ENCODE measurements at places on chromosomes 3 and 15.

DNA sequence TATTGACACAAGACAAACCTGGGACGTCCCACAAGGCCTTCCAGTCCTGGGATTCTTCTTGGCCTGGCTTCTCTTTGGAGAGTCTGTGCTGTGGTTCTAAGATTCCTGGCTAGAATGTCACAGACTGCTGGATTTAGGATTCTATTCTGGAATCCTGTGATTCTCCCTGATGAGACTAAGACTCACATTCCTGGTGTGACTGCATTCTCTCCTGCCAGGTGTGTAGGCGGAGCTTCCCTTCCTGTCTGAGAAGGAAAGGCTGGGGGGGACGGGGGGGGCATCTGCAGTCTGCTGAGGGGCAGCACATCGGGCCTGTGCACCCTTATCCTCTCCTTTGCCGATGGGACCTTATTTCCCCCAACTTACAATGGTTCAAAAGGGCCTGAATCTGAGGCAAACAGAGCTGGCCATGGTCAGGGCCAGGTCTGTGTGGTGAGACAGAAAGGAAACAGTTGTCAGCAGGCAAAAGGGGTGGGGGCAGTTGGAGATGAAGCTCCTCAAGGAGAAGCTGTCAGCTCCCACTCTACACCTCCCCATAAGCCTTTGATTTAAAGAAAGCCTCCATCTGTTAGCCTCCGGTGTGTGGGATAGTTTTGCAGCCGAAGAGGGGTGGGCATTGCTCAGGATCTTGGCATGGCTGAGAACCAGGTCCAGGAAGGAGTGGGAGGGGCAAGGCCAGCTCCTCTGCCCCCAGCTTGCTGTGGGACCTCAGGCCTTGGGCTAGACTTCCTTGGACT lies 30.9 kb downstream of the VIPR1 start:
- no peak for DNase-seq

DNA sequence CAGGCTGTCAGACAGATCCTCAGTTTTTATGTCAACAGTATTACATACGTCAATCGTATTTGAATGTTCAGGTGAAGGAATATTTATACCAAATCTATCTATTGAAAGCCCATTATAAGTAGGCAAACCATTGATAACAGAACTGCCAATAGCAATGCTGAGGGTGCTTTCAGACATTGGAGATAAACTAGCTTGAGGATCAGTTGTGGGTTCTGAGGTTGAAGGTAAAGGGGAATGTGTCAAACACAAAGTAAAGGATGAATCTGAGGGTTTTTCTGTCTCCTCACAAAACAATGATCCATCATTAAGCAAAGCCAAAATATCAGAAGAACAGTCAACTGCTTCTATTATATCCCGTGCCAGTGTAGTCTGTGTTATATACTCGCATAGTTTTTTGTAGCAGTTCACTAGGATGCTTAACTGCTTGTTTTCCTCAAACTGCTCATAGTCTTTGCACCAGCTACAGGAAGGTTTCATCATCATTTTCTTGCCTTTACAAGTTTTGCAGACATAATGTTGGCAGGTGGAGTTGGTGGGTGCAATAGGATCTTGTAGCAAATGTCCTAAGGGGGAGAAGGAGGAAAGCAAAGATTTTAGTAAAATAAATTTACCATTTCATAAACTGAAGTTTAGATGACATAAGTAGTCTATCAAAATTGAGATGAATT lies 43.8 kb downstream of the MSL2 start:
- DNase-seq = no peak

DNA sequence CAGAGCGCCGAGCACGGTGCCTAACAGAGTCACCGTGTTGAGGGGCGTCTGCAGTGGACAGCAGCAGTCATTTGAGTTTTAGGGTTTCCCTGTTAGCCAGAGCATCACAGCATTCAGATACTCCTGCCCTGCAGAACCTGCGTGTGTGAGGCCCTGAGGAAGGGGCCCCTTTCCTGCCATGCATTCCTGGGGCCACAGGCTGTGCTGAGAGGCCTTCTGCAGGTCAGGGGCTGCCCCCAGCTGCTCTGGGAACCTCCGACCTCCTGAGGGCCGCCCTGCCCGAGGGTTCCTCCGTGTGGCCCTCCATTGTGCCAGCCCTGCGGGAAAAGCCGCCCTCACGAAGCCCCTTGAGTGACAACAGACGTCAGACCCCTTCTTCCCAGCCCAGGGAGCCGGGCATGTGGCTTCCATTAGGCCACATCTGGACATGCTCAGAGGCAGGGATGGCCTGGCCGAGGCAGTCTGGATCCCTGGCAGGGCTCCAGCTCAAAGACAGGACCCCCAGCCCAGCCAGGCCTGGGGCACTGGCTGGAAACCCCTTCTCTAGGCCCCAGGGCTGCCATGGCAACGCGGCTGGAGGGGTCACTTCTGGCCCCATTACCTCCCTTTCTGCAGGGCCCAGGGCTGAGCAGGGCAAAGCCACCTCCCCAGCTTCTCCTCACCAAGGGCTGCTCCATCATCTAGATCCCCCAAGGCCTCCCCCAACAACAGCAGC lies 25.3 kb downstream of the FBLN2 start:
- DNase-seq = no peak

DNA sequence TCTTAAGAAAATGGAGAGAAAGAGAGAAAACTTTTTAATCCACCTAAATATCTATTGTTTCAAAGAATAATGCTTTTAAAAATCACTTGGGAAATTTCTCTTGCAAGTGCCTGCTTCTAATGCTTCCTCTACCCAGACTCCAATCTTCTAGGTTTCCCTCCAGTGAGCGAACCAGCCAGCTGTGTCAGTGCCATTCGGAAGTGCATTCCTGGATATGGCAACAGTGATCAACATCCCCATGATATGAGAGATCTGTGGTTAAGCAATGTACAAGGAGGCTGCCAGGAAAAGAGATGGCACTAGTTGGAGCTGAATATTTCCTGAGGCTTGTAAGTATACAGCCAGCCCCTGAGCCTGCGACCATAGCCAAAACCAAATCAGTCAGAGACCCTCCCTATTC lies 53.3 kb upstream of the KCNMB2 start:
- no peak for DNase-seq

DNA sequence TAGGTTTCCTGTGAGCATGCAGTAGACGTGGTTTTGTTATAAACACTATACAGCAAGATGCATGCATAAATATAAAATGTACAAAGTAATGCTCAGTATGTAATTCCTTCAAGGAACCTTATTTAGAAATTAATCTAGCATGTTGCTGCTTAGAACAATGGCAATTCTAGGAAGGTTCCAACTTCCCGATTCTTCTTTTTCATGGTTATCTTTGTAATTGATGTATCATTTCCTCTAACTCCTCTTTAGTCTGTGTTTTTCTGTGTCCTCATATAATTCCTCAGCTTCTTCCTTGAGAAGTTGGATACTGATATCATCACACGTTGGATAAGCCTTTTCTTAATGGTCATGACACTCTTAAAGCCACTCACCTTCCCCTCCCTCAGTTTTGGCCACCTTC lies 3.5 kb downstream of the TSEN2 start:
- DNase-seq = no peak

DNA sequence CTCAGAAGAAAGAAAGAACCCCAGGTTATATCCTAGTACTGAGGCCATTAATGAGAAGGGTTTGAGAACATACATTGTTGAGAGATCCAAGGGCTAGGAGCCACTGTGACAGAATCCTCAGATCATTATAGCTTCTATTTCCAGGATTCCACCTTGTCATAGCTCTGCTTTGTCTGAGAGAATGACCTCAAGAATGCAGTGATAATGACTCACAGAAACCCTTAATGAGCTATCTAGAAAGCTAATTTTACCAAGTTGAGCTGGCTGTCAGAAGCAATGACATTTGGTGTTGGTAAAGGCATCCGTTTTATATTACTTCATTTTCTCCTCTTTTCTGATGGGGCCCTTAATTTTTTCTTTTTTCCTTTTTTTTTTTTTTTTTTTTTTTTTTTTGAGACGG lies 10.9 kb downstream of the TRIP4 start:
- DNase-seq = no peak

DNA sequence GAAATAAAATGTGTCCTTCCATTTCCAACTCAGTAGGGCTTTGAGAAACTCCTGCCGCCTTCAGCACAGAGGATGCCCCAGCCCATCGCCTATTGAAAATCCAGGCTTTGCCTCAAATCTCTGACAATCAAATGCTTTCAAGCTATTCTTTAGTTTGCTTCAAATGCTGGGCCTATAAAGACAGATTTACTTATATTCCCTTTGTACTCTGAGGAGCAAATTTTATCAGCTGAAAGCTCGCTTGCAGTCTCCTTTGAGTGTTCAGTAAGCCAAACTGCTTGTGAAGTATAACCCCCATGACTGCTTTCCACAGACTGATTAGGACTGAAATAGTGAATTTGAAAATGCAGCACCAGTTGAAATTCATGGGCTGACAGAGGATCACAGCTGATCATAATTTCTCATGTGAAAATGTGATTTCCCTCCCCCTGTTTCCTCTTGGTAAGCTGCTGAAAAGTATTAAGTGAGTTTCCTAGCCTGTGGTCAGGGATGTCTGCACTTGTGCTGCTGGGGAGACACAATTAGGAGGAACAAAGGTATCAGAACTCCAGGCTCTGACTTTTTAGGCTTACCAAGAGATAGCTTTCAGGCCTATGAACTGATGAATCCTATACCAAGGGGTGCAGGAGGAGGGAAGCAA lies 563.4 kb upstream of the TGFBR2 start:
- DNase-seq = no peak

GRCh38 chr3:122560680-122561079 lies 3.4 kb downstream of the PARP9 start:
- peak; percentile 64 for DNase-seq

DNA sequence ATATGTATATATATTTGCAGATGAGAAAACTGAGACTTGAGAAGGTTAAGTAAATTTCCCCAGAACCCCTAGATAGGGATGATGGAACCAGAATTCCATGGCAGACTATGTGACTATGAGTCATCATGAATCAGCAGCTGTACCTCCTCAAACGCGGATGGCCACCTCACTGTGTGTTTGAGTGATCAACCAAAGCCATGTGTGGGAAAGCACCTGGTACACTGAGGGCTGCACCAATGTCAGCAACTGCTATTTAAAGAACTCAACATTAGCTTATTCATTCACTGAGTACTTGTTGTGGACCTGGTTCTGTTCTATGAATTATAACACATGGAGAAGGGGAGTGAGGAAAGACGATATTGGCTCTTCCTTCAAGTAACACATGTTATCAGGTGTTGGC lies 377.0 kb downstream of the GAP43 start:
- no peak for DNase-seq

GRCh38 chr3:46665763-46666452 lies 27.6 kb downstream of the ALS2CL start:
- DNase-seq = no peak

GRCh38 chr3:127970966-127971592 lies 56.0 kb downstream of the KBTBD12 start:
- DNase-seq = peak; percentile 21

DNA sequence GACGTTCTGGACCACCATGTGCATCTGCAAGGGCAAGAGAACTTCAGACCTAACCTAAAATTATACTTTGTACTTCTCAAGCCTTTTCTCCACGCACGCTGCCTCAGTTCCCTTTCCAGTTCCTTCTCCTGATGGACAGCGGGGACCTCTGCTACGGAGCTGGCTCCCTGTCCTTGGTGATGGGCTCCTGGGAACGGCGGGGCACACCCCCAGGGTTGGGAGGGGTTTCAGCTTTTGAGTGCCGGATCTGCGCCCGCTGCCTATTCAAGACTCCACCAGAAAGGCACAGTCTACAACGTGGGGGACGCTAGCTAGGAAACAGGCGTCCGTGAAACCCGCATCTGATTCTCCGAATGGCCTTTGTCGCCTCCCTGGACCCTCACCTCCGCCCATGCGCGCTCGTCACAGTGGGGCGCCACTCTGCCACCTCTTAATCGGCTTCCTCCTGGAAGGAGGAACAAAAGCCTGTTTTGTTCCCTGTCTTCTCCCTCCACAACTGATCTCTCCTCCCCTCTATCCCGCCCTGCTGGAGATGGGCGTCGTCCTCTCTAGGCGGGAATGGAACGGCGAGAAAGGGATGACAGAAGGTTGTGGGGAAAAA lies 2.2 kb downstream of the GPR149 start:
- no peak for DNase-seq

DNA sequence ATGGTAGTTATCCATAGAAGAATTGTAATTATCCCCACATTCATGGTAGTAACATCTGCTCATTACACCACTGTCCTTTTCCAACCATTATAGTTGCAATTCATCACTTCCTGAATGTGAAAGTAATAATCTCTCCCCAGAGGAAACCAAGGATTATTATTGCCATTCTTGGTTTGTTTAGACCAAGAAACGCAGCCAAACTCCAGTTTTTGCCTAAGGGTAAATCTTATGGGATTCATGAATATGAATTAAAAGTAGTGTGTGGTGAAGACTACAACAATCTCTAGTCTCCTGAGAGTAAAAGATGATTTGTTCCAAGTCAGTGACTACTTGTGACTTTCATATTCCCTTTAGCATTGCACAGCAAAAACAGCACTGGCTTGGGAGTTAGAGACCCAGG lies 45.7 kb upstream of the ABI3BP start:
- no peak for DNase-seq

GRCh38 chr3:61414456-61414855 lies 146.9 kb upstream of the PTPRG start:
- DNase-seq = no peak

DNA sequence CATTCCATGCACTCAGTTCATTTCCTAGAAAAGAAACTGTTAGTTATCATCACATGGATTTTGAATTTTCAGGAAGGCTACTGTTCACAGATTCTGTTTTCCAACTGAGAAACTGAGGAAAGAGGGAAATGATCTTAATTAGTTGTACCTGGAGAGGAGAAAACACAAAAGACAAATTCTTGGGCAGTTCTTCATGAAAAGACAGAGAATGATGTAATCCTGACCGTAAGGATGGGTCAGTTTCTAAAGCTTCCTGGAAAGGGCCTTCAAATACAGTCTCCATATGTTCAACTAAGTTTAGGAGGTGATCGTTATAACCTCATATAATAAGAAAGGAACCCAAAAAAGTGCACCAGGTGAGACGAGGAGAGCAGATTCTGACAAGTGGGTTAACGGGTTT lies 44.6 kb downstream of the CA12 start:
- no peak for DNase-seq

- no peak for DNase-seq
Measured at GRCh38 chr3:122080207-122080587, 25.0 kb downstream of the CD86 start.

GRCh38 chr3:107938143-107938542 lies 152.7 kb downstream of the CD47 start:
- DNase-seq = peak; percentile 32

- DNase-seq = no peak
Measured at GRCh38 chr3:165938986-165939540, 101.8 kb upstream of the BCHE start.

- no peak for DNase-seq
Measured at GRCh38 chr15:49946681-49947080, 172.4 kb downstream of the ATP8B4 start.

DNA sequence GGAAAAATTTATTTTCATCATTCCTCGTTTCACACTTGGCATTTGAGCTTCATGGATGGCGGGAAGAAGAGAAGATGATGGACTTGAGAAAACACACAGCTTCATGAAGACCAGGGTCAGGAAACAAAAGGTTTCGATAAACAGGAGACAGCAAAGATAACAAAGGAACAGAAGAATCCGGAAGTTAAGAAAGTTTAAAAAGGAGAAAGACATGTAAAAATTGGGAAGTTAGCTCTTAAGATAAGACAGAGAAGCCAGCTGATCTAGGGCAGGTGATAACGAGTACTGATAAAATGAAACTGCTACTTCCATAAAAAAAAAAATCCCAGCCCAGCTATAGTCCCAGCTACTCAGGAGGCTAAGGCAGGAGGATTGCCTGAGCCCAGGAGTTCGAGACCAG lies 23.9 kb downstream of the IL5RA start:
- DNase-seq = no peak

GRCh38 chr3:37630441-37630840 lies 231.2 kb upstream of the CTDSPL start:
- DNase-seq = no peak

- DNase-seq = no peak
Measured at GRCh38 chr15:88902846-88903245, 7.5 kb upstream of the HAPLN3 start.

Measured in CD4-positive, alpha-beta T cell treated with Interleukin-4 for 1 hour (primary cell).